ENCODE measurements at places on chromosomes 7 and 10. TPM values are rescaled to one million over a fixed set of nuclear protein-coding genes. Genes with fewer than 3 reads are reported as not detected.

The CTBP2 gene
- total RNA-seq = 57.0 TPM

The NPSR1 gene
- total RNA-seq = not detected

- no peaks in the 10 kb centered on the region for H3K27me3 ChIP-seq
- H3K36me3 ChIP-seq = no peaks in the 10 kb centered on the region
- DNase-seq = no peak
Measured at GRCh38 chr7:6074612-6075380, 43.6 kb downstream of the ANKRD61 start.

- no peaks in the 10 kb centered on the region for H3K27me3 ChIP-seq
- DNase-seq = no peak
- H3K36me3 ChIP-seq = no peaks in the 10 kb centered on the region
- no peaks in the 10 kb centered on the region for H3K4me1 ChIP-seq
- no peak overlapping the region for H3K27ac ChIP-seq
Measured at GRCh38 chr10:23779301-23779700, 340.4 kb downstream of the OTUD1 start.

DNA sequence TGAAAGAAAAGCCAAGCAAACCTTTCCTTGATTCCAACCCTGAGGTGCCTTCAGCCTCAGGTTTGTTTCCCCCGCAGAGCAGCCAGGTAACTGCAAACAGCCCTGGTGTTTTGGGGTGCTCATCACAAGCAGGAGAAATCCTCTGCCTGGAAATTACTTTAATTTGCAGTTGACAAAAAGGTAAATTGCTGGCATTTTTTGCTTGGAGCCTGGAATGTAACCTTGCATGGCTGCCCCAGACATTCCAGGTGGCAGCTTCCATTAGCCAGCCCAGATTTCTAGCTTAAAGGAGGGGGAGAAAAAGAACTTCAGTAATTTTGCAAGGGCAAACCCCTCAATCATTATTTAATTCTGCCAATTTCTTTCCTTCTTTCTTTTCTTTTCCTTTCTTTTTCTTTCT lies 194.4 kb downstream of the MYOF start:
- no peaks in the 10 kb centered on the region for H3K4me1 ChIP-seq
- H3K36me3 ChIP-seq = no peaks in the 10 kb centered on the region
- DNase-seq = no peak
- no peaks in the 10 kb centered on the region for H3K27me3 ChIP-seq

- no peak overlapping the region for H3K27ac ChIP-seq
- H3K4me1 ChIP-seq = no peaks in the 10 kb centered on the region
Measured at GRCh38 chr10:126570621-126571602, 99.6 kb downstream of the C10orf90 start.

DNA sequence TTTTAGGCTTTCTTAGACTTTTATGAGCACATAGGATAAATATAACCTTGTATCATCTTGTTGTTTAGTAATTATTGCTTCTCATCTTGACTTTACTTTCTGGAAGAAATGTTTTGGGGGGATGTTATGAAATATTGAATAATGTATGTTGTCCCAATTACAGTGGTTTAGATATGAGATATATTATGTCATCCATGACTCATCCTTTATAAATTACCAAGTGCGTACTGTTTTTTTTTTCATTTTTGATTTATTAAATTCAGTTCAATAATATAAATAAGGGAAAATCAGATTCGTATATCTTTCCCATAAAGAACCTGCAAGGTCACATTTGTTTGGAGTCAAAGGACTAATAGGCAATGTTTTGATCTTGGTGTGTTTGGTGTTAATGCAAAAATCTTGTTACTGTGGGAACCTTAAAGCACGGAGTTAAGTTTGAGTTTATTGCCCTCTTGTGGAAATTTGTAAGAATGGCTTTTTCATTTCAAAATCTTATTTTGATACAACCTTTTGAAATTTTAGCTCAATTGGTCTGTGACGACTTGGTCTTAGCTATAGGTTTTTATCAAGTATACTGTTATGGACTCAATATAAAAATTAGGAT lies 108.6 kb downstream of the SRI start:
- H3K27me3 ChIP-seq = no peaks in the 10 kb centered on the region
- DNase-seq = no peak
- no peak overlapping the region for H3K4me3 ChIP-seq
- no peak overlapping the region for H3K27ac ChIP-seq

DNA sequence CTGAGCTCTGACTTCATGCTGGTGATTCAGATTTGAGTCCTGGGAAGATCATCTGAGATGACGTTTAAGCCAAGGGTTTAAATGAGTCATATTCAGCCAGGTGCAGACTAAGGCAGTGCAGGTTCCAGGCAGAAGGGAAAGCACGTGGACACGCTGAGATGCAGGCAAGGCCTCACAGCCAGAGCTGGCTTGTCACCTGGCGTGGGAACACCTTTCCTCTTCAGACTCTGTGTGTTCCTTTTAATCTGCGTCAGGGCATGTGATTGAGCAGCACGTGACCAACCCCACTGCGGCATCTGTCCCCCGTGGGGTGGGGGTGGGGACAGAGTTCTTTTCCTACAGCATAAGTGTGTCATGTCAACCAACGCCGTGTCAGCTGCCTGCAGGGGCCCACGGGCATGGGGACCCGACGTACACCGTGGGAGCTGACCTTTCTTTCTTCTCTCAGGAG lies 10.7 kb upstream of the IDI2 start:
- DNase-seq = no peak
- no peaks in the 10 kb centered on the region for H3K27me3 ChIP-seq
- H3K27ac ChIP-seq = no peak overlapping the region
- no peak overlapping the region for H3K4me3 ChIP-seq
- no peaks in the 10 kb centered on the region for H3K4me1 ChIP-seq

DNA sequence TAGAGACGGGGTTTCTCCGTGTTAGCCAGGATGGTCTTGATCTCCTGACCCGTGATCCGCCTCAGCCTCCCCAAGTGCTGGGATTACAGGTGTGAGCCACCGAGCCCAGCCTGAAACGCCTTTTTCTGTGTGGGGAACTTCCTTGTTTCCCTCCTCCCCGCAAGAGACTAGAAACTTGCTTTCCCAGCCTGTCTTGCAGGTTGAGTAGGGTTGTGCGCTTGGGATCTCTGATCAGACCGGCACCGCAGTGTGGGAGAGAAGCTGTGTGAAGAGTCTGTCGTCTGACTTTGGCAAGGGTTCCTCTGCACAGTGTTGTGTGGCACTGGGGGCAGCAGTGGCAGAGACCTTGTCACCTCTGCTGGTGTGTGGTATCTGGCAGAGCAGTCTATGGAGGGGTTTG lies 28.9 kb downstream of the RBM17 start:
- no peak for DNase-seq
- no peaks in the 10 kb centered on the region for H3K4me1 ChIP-seq
- no peaks in the 10 kb centered on the region for H3K36me3 ChIP-seq
